ENCODE measurements at places on chromosomes 7 and 10.
A peak's percentile ranks its signal among the peaks of the same experiment; 100 is the strongest.

DNA sequence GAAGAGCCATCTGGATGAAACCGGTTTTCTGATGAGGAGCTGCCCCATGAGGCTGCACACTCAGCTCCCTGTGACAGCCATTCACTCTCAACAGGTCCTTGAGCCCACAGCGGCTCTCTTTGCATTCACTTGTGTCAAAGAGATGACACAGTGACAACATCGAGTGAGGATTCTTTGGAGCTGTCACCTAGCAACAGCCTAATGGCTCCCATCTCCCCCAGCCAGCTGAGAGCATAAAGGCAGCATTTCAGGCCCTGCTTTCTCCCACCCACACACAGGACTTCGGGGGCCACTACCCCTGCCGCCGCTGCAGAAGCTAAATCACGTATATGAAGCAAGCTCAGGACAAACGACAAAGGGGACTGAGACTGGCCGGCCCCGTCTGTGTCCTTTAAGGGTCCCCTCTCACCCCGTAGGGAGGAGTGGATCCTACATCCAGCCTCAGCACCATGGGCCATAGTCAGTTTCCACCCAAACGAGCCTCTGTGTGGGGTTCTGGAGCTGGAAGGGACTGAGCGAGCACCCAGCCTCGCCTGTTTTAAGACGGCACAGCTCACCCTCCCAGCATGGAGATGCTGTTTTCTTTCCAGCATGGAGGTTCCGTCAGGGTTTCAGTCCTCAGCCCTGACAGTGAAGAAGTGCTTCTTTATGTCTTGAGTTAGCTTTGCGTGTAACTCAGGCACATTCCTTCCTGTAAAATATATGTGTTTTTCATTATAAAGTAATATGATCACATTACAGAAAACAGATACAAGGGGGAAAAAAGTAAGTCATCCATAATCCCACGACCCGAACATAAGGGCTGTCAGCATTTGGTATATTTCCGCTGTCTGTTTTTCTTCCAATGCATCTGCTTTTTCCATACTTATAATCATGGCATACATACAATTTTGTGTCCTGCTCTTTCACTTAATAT, 4.9 kb downstream of the CPA4 start:
- no peak overlapping the region for H3K27ac ChIP-seq
- H3K36me3 ChIP-seq, result peaks cover 15% of the 10 kb centered on the region
- DNase-seq, result no peak

DNA sequence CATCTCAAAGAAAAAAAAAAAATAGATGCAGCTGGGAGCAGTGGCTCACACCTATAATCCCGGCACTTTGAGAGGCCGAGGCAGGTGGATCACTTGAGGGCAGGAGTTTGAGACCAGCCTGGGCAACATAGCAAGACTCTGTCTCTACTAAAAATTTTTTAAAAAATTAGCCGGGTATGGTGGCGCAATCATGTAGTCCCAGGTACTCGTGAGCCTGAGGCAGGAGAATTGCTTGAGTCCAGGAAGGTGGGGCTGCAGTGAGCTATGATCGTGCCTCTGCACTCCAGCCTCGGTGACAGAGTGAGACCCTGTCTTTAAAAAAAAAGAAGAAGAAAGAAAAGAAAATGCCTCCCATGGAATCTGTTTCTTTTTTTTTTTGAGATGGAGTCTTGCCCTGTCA, 31.9 kb downstream of the GTF2IRD1 start:
- no peak overlapping the region for H3K4me3 ChIP-seq
- H3K36me3 ChIP-seq, result no peaks in the 10 kb centered on the region
- no peak for DNase-seq
- H3K27ac ChIP-seq, result no peak overlapping the region

DNA sequence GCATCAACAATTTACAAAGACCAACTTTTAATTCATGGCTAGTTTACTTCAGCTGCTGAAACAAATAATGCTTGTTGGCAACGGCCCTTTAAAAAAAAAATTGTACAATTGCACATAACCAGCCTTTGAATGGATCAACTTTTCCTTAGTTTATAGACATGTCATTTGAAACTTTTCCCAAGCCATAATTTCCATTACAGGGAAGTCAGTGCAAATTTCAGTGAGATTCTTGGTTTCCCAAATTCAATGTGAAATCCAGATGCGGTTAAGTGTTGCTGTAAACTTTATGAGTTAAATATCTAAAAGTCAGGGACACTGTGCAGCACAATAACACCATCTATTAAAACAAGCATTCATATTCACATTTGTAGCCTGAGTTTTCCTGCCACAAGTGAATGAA, 182.2 kb downstream of the JAZF1 start:
- no peak for DNase-seq
- no peak overlapping the region for H3K4me3 ChIP-seq
- H3K36me3 ChIP-seq, result no peaks in the 10 kb centered on the region
- no peaks in the 10 kb centered on the region for H3K27me3 ChIP-seq
- no peak overlapping the region for H3K27ac ChIP-seq
- H3K4me1 ChIP-seq, result peaks cover 9% of the 10 kb centered on the region

DNA sequence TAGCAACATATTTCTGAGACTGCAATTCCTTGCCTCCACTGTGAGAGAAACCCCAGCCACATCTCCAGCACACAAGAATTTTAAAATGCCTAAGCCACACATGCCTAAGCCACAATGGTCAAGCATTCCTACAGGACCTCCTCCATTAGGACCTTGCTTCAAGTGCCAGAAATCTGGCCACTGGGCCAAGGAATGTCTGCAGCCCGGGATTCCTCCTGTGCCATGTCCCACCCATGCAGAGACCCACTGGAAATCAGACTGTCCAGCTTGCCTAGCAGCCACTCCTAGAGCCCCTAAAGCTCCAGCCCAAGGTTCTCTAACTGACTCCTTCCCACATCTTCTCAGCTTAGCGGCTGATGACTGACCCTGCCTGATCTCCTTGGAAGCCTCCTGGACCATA, 117.5 kb downstream of the AHR start:
- no peaks in the 10 kb centered on the region for H3K27me3 ChIP-seq
- H3K27ac ChIP-seq, result no peak overlapping the region
- no peaks in the 10 kb centered on the region for H3K4me1 ChIP-seq
- no peak overlapping the region for H3K4me3 ChIP-seq

GRCh38 chr7:44638611-44639557, 32.5 kb downstream of the OGDH start:
- peak; percentile 79 for DNase-seq
- peak overlapping the region; percentile 10 for H3K4me3 ChIP-seq
- peaks cover 4% of the 10 kb centered on the region for H3K36me3 ChIP-seq
- H3K27me3 ChIP-seq, result no peaks in the 10 kb centered on the region

- no peak for DNase-seq
- H3K27me3 ChIP-seq, result no peaks in the 10 kb centered on the region
- no peak overlapping the region for H3K4me3 ChIP-seq
- H3K36me3 ChIP-seq, result no peaks in the 10 kb centered on the region
Measured at GRCh38 chr7:4939971-4940728, 18.8 kb downstream of the MMD2 start.

GRCh38 chr7:30928254-30928872, 16.7 kb downstream of the AQP1 start:
- no peaks in the 10 kb centered on the region for H3K36me3 ChIP-seq
- H3K4me1 ChIP-seq, result no peaks in the 10 kb centered on the region
- no peak overlapping the region for H3K27ac ChIP-seq
- peaks cover 30% of the 10 kb centered on the region for H3K27me3 ChIP-seq
- no peak overlapping the region for H3K4me3 ChIP-seq
- peak; percentile 53 for DNase-seq

- no peaks in the 10 kb centered on the region for H3K27me3 ChIP-seq
- no peak overlapping the region for H3K4me3 ChIP-seq
- H3K4me1 ChIP-seq, result no peaks in the 10 kb centered on the region
- H3K27ac ChIP-seq, result no peak overlapping the region
Measured at GRCh38 chr7:767941-768731, 41.1 kb upstream of the PRKAR1B start.

DNA sequence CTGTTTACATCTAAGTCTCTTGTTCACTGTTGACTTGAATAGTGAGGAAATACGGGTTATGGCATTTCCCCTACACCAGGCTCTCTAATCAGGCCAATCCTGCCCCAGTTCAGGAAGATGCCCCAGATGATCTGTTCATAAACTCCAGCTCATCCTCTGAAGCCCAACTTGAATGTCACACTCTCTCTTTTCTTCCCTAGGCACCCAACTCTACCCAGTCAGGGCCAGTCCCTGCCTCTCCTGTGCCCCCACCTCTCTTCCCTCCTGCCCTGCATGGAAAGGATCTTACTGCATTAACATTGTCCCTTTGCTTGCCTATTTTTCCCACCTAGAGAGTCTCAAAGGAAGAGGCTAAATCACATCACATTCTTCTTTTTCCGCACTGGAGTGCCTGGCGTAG, 10.6 kb upstream of the TRPV6 start:
- no peak overlapping the region for H3K4me3 ChIP-seq
- H3K36me3 ChIP-seq, result no peaks in the 10 kb centered on the region
- no peak overlapping the region for H3K27ac ChIP-seq
- H3K4me1 ChIP-seq, result no peaks in the 10 kb centered on the region

GRCh38 chr7:32100407-32100907, 30.2 kb upstream of the PDE1C start:
- H3K36me3 ChIP-seq, result no peaks in the 10 kb centered on the region
- H3K4me1 ChIP-seq, result peaks cover 5% of the 10 kb centered on the region
- no peak for DNase-seq
- H3K4me3 ChIP-seq, result no peak overlapping the region
- no peak overlapping the region for H3K27ac ChIP-seq

- H3K27me3 ChIP-seq, result no peaks in the 10 kb centered on the region
- DNase-seq, result no peak
- H3K4me3 ChIP-seq, result no peak overlapping the region
- no peaks in the 10 kb centered on the region for H3K36me3 ChIP-seq
- peak overlapping the region; percentile 33 for H3K27ac ChIP-seq
Measured at GRCh38 chr10:31158011-31158658, 126.5 kb upstream of the ZNF438 start.

DNA sequence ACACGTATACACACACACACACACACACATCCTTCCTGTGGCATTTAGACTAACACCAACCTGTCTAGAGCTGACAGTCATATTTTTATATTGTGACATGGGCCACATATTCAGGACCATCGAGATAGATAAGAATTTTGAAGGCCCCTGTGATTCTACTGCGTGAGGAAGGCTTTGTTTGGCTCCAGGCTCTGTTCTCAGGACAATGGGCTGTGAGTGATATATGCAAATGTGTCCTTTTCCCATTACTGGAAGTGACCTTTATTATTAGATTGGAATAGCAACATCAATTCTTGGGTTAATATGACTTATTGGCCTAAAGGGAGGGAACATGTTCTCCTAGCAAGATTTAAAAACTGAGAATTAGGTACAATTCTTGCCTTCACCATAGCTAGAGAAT, 156.1 kb downstream of the SPAG6 start:
- no peak for DNase-seq
- H3K27ac ChIP-seq, result no peak overlapping the region
- H3K4me3 ChIP-seq, result no peak overlapping the region

DNA sequence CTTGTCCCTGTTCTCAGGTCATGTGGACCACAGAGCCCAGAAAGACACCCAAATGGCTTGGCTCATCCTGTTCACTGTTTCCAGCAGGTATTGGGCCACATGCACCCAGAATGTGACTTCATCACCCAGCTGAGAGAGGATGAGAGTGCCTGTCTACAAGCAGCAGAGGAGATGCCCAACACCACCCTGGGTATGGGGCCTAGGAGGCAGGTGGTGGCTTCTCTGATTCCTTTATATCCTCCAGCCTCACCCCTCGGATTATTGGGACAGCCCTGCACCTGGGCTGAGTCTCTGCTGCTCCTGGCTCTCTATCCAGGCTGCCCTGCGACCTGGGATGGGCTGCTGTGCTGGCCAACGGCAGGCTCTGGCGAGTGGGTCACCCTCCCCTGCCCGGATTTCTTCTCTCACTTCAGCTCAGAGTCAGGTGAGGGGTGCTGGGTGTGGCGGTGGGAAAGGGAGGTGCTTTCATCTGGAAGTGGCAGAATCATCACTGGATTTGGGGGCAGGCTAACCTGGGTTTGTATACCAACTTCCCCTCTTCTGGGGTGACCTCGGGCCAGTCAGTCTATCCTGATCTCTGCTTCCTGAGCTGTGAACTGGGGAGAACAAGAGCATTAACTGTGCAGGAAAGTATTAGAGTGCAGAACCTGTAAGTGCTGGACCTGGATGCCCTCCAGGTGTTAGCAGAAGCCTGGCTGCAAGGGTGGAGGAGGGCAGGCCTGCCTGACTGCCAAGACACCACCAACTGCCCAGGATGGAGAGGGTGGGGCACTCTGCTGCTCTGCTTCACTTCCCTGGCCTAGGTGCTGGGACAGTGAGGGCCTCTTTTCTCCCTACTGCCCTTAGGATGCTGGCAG, 5.2 kb downstream of the GHRHR start:
- no peaks in the 10 kb centered on the region for H3K36me3 ChIP-seq
- no peak overlapping the region for H3K27ac ChIP-seq
- peaks cover 52% of the 10 kb centered on the region for H3K27me3 ChIP-seq
- DNase-seq, result no peak
- H3K4me3 ChIP-seq, result no peak overlapping the region

DNA sequence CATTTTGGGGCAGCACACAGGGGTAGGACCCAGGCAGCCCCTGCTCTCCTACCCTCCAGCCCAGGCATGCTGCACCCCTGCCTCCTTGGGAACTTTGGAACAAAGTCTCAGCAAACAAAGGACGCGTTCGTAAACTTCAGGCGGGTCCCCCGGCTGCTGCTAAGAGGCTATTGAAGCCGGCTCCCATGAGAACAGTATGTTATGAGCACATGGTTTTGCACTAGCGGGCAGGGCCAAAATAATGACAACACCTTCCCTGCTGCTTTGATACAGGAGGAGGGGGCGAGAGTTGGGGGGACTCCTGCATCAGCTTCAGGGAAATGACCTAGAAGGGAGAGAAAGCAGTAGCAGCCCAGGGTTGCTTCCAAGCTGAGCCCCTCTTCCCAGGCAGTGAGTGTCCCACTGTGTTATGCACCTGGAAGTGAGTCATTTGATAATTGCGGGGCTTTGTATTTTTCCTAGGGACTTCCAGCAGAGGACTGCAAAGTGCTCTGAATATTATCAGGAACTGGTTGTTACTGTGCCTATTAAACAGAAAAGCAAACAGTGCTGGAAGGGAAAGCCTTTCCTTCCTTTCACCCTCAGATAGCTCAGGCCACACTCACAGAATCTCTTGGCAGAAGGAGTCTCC, 6.9 kb downstream of the ITPRIP start:
- H3K4me3 ChIP-seq, result peak overlapping the region; percentile 30
- peaks cover 19% of the 10 kb centered on the region for H3K36me3 ChIP-seq
- peaks cover 94% of the 10 kb centered on the region for H3K4me1 ChIP-seq

GRCh38 chr10:43689618-43689954, 40.9 kb upstream of the ZNF32 start:
- H3K27me3 ChIP-seq, result no peaks in the 10 kb centered on the region
- DNase-seq, result peak; percentile 95
- peak overlapping the region; percentile 82 for H3K27ac ChIP-seq
- H3K36me3 ChIP-seq, result no peaks in the 10 kb centered on the region
